ENCODE measurements at places on chromosomes 16 and 17.

- no peak for DNase-seq
Measured at GRCh38 chr16:67828651-67829050, 13.5 kb upstream of the THAP11 start.

DNA sequence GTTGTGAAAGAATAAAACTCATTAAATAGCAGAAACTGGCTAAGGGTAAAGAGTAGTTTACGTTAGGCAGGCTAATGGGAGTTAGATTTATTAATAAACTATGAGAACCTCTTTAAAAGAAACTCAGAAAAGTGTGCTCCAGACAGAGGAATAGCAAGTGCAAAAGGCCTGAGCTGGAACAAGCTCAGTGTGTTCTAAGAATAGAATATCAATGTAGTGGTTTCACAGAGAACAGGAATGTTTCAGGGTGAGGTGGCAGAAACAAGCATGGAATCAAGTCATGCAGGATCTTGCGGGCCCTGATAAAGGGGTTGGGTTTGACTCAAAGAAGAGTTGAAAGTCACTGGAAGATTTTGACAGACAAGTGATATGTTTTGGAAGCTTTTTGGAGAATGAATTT, 164.0 kb upstream of the HS3ST3A1 start:
- no peak for DNase-seq

DNA sequence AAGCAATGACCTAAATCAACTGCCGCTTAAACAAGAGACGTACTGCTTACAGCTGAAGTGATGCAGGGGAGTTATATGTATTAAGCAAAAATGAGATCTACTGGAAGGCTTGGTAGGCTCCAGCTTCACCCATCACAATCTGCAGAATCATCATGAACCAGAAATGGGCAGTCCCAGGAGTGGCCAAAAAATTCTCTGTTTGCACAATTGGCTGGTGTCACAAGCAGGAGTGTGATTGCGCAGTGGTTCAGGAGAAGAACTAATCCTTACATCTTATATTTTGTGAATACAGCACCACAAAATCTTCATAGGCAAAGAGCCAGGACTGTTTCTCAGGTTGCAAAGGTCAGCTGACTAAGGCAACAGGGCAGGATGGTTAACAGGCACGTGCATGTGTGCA, 75.9 kb downstream of the CES1 start:
- peak; percentile 66 for DNase-seq

GRCh38 chr17:17468217-17469010, 8.4 kb upstream of the MED9 start:
- no peak for DNase-seq

GRCh38 chr16:50830698-50831097, 88.8 kb downstream of the CYLD start:
- no peak for DNase-seq

DNA sequence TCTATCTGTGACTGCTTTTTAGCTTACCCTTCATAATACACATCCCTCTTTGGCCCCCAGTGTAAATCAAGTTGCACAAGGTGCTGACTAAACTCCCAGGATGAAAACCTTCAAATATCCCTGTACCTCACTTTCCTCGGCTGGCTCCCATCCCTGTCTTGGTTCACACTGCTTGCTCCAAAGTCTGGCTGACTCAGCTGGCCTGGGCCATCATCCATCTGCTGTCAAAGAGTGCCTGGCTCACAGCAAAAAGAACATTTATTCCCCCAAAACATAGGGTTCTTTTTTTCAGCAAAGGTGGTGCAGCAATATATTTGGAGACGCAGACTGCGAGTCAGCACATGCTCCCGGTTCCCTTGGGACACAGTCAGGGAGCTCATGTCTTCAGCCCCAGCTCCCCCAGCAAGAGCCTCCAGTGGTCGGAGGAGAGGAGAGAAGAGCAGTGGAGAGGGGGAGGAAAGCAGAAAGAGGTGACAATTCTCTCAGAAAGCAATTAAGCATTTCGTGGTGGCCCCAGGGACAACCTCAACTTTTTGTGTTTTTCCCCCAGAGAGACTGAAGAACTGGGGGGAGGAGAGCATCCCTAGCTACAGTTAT, 26.1 kb downstream of the GPR142 start:
- no peak for DNase-seq

DNA sequence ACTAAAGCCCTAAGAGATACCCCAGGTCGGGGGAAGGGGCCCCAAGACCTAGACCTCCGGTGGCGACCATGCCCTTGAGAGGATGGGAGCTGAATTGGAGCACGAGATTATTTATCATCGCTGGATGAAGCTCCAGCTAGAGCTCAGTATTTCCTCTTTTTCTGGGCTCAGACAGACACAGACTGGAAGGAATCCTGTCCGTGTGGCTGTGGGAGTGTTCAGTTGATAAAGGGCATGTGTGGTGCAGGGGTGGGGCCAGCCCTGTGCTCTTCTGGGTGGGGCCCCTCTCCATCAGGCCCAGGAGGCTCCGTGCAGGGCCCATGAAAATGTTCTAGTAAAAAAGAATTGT, 6.3 kb upstream of the CBX4 start:
- peak; percentile 62 for DNase-seq

DNA sequence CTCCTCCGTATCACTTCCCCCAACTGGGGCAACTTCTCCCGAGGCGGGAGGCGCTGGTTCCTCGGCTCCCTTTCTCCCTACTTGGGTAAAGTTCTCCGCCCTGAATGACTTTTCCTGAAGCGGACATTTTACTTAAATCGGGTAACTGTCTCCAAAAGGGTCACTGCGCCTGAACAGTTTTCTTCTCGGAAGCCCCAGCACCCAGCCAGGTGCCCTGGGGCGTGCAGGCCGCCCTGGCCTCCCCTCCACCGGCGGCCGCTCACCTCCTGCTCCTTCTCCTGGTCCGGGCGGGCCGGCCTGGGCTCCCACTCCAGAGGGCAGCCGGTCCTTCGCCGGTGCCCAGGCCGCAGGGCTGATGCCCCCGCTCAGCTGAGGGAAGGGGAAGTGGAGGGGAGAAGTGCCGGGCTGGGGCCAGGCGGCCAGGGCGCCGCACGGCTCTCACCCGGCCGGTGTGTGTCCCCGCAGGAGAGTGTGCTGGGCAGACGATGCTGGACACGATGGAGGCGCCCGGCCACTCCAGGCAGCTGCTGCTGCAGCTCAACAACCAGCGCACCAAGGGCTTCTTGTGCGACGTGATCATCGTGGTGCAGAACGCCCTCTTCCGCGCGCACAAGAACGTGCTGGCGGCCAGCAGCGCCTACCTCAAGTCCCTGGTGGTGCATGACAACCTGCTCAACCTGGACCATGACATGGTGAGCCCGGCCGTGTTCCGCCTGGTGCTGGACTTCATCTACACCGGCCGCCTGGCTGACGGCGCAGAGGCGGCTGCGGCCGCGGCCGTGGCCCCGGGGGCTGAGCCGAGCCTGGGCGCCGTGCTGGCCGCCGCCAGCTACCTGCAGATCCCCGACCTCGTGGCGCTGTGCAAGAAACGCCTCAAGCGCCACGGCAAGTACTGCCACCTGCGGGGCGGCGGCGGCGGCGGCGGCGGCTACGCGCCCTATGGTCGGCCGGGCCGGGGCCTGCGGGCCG, 1.6 kb downstream of the HIC1 start:
- DNase-seq = peak; percentile 20

GRCh38 chr16:56849690-56850680, 15.0 kb upstream of the SLC12A3 start:
- no peak for DNase-seq

- DNase-seq = no peak
Measured at GRCh38 chr17:1994707-1995106, 30.4 kb downstream of the RTN4RL1 start.

DNA sequence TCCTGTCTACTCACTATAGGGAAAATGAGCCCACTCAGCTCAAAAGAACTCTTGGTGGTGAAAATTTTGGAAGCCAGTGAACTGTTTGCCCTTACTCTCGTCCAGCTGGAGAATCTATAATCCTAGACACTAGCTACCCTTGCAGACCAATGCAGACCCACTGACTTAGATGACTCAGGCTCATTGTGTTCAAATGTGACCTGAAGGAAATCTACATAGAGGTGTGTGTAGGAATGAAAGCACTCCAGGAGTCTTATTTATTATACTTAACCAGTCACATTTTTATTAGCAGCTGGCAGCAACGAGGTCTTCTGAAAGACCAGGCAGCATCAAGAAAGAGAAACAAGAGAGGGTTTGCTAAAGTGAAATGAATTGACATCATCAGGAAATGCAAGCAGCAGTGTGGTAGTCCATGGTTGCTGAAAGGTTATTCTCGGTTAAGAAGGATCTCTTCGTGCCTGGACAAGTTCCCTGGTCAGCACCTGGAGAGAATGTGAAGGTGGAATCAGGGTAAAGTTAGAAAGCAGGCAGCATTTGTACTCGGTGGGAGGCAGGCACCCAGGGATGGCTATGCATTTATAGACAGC, 1.4 kb downstream of the KRTAP29-1 start:
- no peak for DNase-seq

- DNase-seq = peak; percentile 24
Measured at GRCh38 chr16:87233928-87234327, 83.3 kb downstream of the C16orf95 start.

DNA sequence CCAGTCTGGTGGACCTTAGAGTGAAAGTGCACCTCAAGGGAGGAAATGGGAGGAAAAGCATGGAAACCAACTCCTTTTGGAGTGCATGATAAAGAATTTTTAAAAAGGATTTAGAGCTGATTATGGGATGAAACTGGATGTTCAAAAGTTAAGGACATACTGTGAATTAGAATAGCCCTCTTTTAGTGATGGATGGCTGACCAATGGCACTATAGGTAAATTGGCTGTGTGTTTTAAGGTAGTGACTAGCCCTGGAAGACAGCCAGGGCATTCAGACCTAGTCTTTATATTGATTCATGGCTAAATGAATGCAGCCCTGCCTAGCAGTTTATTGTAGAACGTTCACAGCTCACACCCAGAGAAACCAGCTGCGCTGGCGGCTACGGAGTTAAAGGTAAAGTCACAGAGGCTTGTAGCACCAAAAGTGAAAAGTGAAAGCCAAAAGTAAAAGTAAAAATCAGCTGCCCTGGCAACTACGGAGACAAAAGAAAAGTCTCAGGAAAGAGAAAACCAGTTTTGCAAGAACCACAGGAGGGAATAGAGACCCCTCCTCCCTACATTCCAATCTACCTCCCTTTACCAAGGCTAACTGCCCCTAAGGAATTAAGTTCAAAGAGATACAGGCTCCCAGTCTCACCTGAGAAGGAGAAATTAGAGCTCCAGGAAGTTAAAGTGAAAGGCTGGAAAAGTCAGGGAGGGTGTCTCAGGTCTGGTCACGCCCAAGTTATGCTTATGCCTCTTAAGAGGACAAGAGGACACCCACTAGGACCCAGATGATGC, 21.8 kb downstream of the ACSM1 start:
- DNase-seq = peak; percentile 46

DNA sequence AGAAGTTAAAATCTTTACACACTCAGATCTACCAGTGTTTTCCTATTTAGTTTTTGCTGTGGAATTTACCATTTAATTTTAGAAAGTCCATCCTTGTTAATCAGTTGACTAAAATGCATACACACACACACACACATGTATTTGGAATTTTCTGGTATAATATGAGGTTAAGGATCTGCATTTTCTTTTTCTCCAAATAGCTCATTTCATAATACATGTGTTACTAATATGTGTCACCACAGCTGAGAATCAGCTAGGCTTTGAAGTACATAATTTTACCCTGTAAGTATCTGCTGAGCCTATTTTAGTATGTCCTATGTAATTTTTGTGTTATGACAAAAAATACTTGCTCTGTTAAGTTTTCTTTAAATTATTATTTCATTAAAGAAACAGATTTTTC, 143.2 kb downstream of the PHKB start:
- DNase-seq = no peak

DNA sequence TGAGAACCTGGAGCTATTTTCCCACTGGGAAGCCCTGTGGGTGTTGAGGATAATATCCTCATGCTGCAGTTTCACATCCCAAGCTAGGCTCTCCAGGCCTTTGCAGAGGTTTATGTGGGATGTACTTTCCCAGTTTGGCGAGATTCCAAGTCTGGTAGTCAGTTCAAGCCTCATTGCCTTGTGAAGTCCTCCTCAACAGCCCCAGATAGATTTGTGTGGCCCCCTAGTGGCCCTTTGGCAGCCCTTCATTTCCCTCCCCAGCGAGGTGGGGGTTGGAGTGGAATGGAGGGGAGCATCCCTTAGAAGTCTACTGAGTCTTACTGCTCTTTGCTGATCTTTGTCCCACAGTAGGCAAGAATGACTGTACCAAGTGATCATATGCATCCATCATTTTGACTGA, 137.9 kb downstream of the CDH11 start:
- DNase-seq = no peak

DNA sequence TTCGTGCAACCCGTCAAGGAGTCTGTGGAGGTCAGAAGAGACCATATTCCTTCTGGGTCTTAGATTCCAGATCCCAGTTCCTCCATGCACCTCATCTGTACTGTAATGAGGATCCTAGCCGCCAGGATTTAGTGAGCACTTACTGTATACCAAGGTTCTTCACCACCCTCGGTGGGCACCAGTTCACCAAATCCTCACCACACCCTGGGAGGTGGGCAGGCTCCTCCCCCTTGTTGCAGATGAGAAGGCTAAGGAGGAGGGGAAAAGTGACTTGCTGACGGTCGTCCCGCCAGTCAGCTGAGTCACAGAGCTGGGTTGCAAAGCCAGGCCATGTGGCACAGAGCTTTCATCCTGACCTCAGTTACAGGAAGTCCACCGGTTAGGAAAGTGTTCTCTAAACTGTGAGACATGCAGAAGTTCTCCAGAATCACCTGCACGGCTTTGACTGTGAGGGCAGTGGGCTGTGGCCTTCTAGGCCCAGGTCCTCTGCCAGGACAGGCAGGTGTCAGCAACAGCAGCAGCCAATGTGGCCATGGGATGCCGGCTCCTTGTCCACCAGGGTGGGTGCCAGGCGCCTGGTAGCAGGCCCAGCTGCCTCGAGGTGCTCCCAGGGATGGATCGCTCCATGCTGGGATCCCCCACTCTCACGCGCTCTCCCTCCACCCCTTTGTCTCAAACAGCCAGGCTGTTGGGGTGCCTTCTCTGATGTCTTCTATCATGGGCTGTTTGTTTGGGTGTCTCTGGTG, 240.3 kb upstream of the GSE1 start:
- DNase-seq = peak; percentile 85

GRCh38 chr16:8623634-8624033, 2.1 kb downstream of the METTL22 start:
- DNase-seq = no peak

DNA sequence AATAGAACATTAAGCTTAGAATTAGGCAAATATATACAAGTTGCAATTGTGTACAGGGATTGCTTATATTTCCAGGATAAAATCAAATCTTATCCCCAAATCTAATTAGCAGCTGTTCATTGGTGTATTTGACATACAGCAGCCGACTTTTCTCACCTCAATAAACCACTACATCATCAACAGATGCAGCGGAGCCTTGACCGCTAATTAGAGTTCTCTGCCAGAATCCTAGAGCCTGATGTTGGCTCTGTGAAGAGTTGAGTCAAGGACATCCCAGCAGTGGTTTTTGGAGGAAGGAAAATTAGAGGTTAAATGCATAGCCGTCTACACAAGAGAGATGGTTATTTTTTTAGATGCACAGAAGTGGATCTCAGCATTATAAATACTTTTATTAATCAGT, 221.9 kb upstream of the CACNG5 start:
- no peak for DNase-seq

GRCh38 chr16:23670137-23670776, 8.4 kb upstream of the PLK1 start:
- peak; percentile 80 for DNase-seq

All from MV-4-11 (cell line).